ENCODE measurements at places on chromosomes 2 and 18.

DNA sequence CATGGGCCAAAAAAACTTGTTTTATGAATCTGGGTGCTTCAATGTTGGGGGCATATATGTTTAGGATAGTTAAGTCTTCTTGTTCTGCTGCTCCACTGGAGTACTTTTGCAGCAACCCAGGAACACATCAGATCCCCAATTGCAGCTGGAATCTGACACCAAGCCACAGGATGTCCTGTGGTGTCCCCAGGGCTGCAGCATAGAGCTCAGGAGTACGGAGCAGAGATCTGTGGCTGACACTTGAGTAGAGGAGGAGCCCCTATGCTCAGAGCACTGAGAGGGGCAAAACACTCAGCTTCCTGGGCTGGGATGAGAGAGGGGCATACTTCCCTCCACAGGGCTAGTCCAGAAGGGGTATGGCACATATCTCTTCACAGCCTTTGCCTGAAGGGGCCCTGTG is 138.9 kb upstream of the ERBB4 start:
- DNase-seq, result no peak

DNA sequence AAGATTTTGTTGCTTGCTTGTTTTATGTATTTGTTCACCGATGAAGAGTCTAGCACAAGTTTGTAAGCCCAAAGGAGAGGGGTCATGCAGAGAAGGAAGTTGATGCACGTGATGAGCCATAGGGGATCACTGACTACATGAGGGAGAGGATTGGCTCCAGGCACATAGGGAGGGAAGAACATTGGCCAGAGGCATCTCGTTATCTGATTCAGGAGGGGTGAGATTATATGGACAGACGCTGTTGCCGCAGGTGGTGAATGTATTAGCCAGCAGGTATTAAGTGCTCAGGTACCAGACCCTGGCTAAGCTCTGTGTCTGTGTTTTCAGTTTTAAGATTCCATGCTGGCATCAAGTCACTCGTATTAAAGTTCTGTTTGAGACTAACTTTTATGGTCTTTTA is 91.8 kb upstream of the CHST9 start:
- no peak for DNase-seq

DNA sequence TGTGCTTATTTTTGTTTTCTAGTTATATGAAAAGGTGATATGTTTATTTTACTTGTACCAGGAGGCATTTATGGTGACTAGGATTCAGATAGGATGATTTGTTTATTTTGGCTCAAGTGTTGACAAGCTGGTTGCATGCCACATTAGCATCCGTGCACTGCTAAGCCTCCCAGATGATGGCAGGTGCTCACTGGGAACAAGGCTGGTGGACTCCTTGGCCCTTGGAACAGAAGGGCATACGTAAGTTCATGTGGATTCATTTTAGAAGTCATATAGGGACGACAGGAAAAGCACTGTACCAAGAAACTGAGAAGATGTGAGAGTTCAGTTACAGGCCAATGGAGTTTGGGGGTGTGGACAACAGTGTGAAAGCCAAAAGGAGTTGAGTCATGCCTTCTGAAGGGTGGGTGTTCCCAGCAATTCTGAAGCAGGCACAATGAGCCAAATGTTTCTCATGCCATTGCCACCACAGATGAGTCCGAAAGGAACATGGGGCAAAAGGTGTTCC is 166.2 kb downstream of the PHLPP1 start:
- DNase-seq, result peak; percentile 42

DNA sequence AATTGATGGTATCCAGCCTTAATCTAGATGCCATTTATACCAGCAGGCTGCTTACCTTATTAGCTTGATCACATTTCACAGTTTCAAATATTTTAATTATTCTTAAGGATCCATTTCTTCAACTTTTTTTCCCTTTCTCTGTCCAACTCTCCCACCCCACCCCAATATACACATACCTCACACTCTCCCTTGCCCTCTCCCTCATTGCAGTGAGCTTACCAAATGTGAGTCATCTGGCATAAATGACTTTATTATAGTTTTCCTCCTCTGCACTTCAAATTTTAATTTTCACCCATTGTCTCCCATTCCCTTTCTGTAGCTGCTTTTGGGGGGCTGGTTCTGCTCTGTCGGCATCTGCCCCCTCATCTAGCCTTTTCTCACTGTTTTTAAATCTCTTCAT is 12.9 kb downstream of the HTR2B start:
- DNase-seq, result no peak

DNA sequence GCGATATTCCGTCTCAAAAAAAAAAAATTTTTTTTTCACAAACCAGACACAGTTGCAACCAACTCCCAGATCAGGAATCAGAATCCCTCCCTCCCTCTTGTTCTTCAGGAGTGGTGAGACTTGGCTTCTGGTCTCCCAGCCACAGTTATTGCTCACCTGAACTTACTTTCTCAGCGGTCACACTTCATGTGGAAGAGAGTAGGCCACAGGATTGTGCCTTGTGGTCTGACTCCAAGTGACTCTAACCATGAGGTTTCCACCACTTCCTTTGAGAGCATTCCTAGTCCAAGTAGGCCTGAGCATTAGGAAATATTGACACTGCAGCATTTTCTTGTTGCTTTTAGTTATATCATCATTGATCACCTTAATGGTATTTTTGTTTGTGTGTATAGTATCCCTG is 12.1 kb downstream of the FMNL2 start:
- no peak for DNase-seq

All from activated CD8-positive, alpha-beta T cell treated with anti-CD3 and anti-CD28 coated beads for 36 hours (primary cell).